ENCODE measurements at places on chromosomes 11 and 22.

DNA sequence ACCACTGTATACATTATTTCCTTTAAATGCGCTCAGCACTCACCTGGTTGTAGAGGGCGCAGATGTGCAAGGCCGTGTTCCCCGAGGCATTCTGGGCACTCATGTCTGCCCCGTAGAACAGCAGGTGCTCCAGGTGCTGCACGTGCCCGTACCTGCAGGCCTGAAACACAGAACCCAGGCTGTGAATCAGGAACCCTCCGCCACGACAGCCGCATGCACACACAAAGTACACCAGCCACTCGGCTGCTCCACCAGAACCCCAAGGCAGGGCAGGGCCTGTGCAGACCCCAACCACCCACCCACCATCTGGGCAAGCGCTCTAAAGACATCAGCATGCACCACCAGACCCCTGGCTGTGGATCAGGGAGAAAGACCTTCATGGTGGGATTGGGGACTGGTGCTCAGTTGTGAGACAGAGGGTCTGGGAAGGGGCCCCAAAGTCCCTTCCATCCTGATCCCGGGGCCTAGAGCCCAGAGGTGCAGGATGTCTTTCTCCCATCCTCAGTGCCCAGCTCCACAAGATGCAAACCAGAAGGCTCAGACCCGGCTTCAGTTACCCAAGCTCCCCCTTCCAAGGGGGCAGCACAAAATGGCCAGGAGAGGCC, 177.2 kb downstream of the SHANK2 start:
- no peak for DNase-seq

DNA sequence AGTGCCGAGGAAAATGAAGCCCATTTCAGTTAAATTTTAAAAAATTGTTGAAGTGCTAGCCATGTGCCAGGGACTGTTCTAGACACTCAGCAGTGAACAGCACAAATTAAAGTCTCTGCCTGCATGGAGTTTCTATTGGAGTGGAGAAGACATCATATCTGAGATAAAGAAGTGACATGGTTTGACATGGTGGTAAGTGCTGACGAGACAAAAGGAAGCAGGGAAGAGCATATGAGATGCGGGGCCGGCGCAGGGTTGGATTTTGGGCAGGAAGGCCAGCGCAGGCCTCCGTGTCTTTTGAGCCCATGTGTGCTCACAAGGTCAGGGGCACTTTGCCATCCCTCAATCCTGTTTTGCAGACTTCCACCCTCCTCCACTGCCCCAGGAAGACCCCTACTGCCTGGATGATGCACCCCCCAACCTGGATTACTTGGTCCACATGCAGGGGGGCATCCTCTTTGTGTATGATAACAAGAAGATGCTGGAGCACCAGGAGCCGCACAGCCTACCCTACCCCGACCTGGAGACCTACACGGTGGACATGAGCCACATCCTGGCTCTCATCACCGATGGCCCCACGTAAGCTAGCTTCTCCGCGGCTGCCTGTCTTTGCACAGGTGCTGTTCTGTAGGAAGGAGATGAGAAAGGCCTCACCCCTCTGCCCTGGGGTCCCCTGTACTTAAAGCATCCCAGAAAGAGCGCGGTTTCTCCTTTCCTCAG, 29.6 kb downstream of the AMPD3 start:
- no peak for DNase-seq

- no peak for DNase-seq
These were observed 64.8 kb downstream of the APOL5 start for GRCh38 chr22:35782504-35782903.

DNA sequence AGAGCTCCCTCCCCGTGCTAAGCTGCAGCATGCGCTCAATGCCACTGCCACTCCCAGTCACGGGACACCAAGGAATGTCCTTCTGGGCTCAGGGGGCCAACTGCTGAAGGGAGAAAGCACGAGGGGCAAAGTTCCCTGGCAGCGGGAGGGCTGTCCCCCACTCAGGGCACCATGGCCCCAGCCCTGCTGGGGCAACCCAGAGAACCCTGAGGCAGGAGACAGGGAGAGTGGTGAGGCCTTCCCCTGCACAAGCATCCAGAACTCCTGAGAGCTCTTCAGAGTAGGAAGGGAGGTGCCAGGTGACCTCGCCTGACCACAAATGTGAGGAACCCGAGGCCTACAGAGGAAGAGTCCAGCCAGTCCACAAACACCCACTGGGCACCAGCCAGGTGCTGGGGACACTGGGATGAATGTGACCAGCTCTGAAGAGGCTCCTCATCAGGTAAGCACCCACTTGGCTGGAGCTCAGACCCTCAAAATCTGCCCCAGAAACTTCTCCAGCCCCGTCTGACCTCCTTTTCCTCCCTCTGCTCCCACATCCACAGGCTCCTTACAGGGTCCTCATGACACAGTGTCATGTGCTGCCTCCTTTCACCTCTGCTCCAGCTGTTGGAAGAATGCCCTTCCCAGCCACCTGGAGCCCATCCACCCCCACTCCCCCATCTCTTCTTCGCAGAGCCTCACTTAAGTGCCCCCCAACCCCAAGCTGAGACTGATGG, 15.6 kb downstream of the GDPD5 start:
- DNase-seq, result no peak

GRCh38 chr22:48565901-48566501, 1261.7 kb downstream of the BRD1 start:
- no peak for DNase-seq

DNA sequence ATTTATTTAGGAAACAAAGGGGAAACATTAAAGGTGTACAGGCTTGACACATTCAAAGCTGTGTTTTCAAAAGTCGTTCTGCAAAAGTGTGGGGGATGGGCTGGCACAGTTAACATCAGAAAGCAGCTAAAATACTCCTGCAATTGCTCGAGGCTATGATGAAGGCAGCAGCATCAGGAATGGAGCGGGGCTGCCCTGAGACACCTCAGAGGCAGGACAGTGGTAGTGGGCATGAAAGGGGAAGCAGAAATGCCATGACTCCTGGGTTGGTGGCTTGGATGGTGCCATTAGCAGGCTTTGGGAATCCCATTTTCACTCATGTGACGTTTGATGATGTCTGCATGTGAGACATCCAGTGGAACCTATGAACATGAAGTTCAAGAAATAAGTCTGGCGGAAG, 646 bp downstream of the NCAPD3 start:
- no peak for DNase-seq

- DNase-seq, result no peak
These were observed 46.6 kb downstream of the KCNQ1OT1 start for GRCh38 chr11:2653198-2653551.

DNA sequence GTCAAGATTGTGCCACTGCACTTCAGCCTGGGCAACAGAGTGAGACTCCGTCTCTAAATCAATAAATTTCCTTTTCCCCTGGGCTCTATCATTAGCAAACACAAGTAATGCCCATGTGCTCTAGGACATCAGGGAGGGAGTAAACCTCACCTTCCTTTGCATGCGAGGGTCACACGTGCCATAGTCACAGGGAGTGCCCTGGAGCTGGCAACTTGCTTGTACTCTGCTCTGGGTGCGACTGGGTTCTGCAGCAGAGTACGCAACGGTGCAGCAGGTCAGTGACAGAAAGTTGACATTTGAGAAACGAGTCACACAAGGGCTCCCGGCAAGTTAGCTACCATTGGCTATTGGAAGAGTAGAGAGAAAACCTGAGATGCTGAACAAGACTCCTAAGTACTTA, 32.6 kb upstream of the CHKA start:
- no peak for DNase-seq

Data from activated T-cell treated with anti-CD3 and anti-CD28 coated beads, Interleukin-2, amount 50 U/mL, for 1 hour (primary cell).